ENCODE measurements at places on chromosomes 2 and 18. TPM values are rescaled to one million over a fixed set of nuclear protein-coding genes. Genes with fewer than 3 reads are reported as not detected.

- no peak overlapping the region for H3K27ac ChIP-seq
- peaks cover 4% of the 10 kb centered on the region for H3K4me1 ChIP-seq
- H3K4me3 ChIP-seq = no peak overlapping the region
- no peaks in the 10 kb centered on the region for H3K27me3 ChIP-seq
Observed at GRCh38 chr2:241939541-241939940, 70.0 kb downstream of the RTP5 start.

ANTXR1 gene
- 0.05 TPM for total RNA-seq

DNA sequence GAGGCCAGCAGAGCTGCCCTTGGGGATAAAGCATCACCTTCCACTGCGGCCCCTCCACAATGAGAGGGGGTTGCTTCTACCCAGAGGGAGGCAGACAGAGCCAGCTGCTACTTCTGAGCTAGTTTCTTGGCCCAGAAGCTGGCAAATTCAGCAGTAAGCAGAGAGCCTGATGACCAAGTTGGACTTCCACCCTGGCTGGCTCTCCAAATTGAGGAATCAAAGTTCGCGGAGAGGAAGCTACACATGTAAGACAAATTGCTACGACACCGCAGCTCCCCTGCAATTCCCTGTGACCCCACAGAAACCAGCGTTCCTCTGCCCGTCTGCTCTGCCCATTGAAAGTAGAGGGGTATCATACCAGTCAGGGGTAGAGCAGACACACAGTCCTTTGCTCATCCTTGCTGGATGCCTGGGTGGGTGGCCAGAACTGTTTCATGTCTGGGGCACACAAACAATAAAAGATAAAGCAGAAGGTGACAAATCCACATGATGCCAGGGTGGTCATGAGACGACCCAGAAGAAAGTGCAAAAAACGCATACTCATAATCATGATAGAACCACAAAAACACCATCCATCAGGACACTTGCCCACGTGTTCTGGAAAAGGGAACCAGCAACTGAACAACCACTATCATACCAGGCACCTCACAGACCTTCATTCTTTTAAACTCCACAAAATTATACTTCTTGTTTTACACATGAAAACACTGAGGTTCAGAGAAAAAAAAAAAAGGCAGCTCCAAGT lies 5.4 kb downstream of the TFCP2L1 start:
- no peak overlapping the region for H3K27ac ChIP-seq
- H3K27me3 ChIP-seq = peaks cover 29% of the 10 kb centered on the region
- H3K36me3 ChIP-seq = no peaks in the 10 kb centered on the region
- H3K4me1 ChIP-seq = peaks cover 4% of the 10 kb centered on the region

PDE1A gene
- total RNA-seq = not detected

CRACDL gene
- 0.19 TPM for total RNA-seq

PARD3B gene
- 0.77 TPM for total RNA-seq

DNA sequence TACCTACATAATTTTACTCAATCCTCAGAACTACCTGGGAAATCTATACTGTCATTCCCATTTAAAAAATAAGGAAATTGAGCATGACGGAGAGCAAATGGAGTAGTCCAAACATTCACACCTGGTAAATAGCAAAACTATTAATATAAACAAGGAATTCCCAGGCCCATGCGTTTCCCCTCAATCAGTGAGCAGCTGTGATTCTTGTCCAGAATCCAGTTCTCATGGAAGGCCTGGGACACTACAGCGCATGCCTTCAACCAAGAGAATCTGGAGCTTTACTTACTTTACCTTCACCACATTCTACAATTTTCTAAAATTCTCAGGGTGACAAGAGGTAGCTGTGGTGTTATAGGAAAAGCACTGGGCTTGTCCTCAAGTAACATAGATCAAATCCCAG lies 259.0 kb downstream of the LRATD1 start:
- no peak overlapping the region for H3K4me3 ChIP-seq
- peaks cover 4% of the 10 kb centered on the region for H3K27me3 ChIP-seq
- no peaks in the 10 kb centered on the region for H3K36me3 ChIP-seq
- no peaks in the 10 kb centered on the region for H3K4me1 ChIP-seq
- no peak for DNase-seq

GRCh38 chr18:77110936-77111335 lies 21.6 kb downstream of the MBP start:
- no peak overlapping the region for H3K4me3 ChIP-seq
- DNase-seq = no peak
- no peaks in the 10 kb centered on the region for H3K27me3 ChIP-seq

MARCO gene
- not detected for total RNA-seq

DNA sequence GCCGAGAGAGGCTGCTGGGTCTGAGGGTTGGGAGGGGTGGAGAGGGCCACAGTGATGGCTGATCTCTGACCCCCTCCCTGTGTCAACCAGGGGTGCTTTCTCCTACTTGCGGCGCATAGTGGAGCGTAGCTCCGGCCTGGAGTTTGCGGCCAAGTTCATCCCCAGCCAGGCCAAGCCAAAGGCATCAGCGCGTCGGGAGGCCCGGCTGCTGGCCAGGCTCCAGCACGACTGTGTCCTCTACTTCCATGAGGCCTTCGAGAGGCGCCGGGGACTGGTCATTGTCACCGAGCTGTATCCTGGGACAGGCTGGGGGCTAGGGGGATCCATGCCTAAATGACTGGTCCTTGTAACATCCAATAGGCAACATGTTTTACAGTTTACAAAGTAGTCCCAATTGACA lies 20.9 kb upstream of the GMPPA start:
- H3K4me3 ChIP-seq = no peak overlapping the region
- H3K36me3 ChIP-seq = no peaks in the 10 kb centered on the region
- no peak for DNase-seq
- H3K27ac ChIP-seq = no peak overlapping the region
- H3K4me1 ChIP-seq = peaks cover 4% of the 10 kb centered on the region
- peaks cover 14% of the 10 kb centered on the region for H3K27me3 ChIP-seq

GRCh38 chr18:12769644-12770440 lies 67.0 kb downstream of the PSMG2 start:
- H3K27me3 ChIP-seq = no peaks in the 10 kb centered on the region
- no peak overlapping the region for H3K27ac ChIP-seq
- no peak overlapping the region for H3K4me3 ChIP-seq
- peaks cover 9% of the 10 kb centered on the region for H3K36me3 ChIP-seq

GRCh38 chr18:11005528-11005927 lies 143.8 kb downstream of the PIEZO2 start:
- H3K27ac ChIP-seq = no peak overlapping the region
- no peak for DNase-seq
- H3K4me1 ChIP-seq = no peaks in the 10 kb centered on the region
- no peak overlapping the region for H3K4me3 ChIP-seq

- peak overlapping the region; percentile 83 for H3K4me3 ChIP-seq
- no peaks in the 10 kb centered on the region for H3K36me3 ChIP-seq
- peak; percentile 83 for DNase-seq
- peaks cover 7% of the 10 kb centered on the region for H3K4me1 ChIP-seq
- peaks cover 40% of the 10 kb centered on the region for H3K27me3 ChIP-seq
Observed at GRCh38 chr2:70964596-70965386, 13.6 kb upstream of the ANKRD53 start.

GRCh38 chr2:47007223-47007825 lies 91.7 kb upstream of the MCFD2 start:
- H3K27ac ChIP-seq = no peak overlapping the region
- H3K4me1 ChIP-seq = no peaks in the 10 kb centered on the region
- H3K4me3 ChIP-seq = no peak overlapping the region
- DNase-seq = no peak
- H3K27me3 ChIP-seq = no peaks in the 10 kb centered on the region
- H3K36me3 ChIP-seq = peaks cover 12% of the 10 kb centered on the region

DNA sequence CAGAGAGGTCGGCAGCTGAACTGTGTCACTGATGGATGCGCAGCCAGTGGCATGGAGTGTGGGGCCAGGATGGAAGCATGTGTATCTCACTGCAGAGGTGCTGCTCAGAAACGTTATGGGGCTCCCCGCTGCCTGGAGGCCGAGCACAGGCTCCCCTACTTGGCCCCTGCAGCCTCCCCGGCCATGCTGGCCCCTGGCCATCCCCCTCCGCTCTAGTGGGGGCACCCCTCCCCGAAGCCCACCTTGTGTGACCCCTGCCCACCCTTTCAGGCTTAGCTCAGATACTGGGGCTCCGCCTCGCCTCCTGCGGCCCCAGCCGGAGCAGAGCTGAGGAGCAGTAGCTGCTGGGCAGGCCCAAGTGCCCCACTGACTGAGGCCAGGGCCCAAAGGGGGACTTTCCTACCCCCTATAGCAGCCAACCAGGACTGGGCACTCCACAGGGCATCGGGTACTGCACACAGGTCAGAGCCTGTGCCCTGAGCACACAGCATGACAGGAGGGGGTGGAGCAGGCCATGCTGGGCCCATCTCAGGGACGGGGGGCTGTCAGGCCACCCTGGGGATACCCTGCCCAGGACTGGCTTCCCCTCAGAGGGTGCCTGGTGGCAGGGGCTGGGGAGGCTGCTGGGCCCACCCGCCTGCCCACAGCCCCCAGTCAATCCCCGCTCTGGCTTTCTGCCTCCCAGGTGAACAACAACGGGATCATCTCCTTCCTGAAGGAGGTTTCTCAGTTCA lies 31.3 kb downstream of the SNED1 start:
- DNase-seq = no peak
- no peak overlapping the region for H3K27ac ChIP-seq
- peaks cover 8% of the 10 kb centered on the region for H3K36me3 ChIP-seq

UGT1A8 gene
- not detected for total RNA-seq

All from activated CD4-positive, alpha-beta T cell treated with anti-CD3 and anti-CD28 coated beads, Interleukin-2, amount 10 ng/mL, durations not matched to agents 7 days and 5 days (primary cell).